Lower lobe of right lung (tissue), 2 donors: ENCODE measurements at places on chromosomes 5 and 9. TPM values are rescaled to one million over a fixed set of nuclear protein-coding genes. Genes with fewer than 3 reads are reported as not detected.

PCDHB12 gene
- total RNA-seq, result 1.7 TPM

CTNND2 gene
- total RNA-seq, result 6.0 TPM

SLC6A3 gene
- 0.12 TPM for total RNA-seq

TLX3 gene
- total RNA-seq, result not detected

MUSK gene
- 3.2 TPM for total RNA-seq

- no peaks in the 10 kb centered on the region for H3K4me1 ChIP-seq
- H3K27ac ChIP-seq, result no peak overlapping the region
- H3K4me3 ChIP-seq, result no peak overlapping the region
- no peaks in the 10 kb centered on the region for H3K36me3 ChIP-seq
- H3K27me3 ChIP-seq, result no peaks in the 10 kb centered on the region
Measured at GRCh38 chr5:61551637-61552313, 219.7 kb downstream of the ZSWIM6 start.
